ENCODE measurements at places on chromosomes 3 and 15.

- no peak for DNase-seq
Observed at GRCh38 chr3:44114142-44114541, 127.5 kb upstream of the TOPAZ1 start.

DNA sequence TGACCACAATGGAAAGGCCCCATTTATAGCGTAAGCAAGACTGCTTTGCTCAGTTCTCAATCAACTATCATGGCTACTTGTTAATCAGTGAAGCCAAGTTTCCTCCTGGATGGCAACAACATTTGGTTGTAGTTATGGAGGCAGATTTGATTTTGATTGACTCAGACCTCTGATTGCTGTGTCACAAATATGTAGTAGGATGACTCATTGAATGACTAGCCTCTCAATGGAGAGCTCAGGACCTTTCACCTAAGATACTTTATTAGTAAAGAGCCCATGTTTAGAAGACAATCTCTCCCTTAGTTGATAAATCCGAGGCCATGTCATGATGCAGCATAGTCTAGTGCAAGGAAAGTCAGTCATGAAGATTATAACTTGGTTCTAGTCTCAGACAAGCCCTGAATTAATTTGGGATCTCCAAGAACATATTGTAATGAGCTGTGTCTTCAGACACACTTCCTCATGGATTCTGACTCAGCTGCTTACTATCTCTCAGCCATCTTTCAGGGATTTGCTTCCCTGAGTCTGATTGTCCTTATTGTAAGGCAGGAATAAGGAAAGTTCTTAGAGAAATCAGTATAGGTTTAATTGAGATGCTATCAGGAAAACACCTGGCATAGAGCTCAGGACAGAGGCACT lies 397.4 kb upstream of the TMCO5A start:
- DNase-seq, result no peak

DNA sequence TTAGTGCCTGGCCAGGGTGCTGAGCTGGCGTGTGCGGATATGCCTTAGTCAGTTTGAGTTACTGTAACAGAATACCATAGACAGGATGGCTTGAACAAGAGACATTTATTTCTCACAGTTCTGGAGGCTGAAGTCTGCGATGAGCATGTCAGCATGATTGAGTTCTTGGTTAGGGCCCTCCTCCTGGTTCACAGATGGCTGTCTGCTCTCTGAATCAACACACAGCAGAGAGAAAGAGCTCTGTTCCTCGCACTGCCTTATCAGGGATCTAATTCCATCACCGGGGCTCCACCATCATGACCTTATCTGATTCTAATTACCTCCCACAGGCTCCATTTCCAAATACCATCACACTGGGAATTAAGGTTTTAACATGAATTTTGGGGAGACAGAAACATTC lies 386.6 kb upstream of the DPH6 start:
- DNase-seq, result no peak

- DNase-seq, result no peak
Observed at GRCh38 chr3:193520738-193521137, 34.0 kb downstream of the ATP13A4 start.

GRCh38 chr3:107392549-107393165 lies 15.4 kb downstream of the CCDC54 start:
- no peak for DNase-seq

- no peak for DNase-seq
Observed at GRCh38 chr3:182115328-182116015, 403.7 kb downstream of the SOX2 start.
